Progenitor cell of endocrine pancreas (in vitro differentiated cells): ENCODE measurements at places on chromosomes 7 and 10.

DNA sequence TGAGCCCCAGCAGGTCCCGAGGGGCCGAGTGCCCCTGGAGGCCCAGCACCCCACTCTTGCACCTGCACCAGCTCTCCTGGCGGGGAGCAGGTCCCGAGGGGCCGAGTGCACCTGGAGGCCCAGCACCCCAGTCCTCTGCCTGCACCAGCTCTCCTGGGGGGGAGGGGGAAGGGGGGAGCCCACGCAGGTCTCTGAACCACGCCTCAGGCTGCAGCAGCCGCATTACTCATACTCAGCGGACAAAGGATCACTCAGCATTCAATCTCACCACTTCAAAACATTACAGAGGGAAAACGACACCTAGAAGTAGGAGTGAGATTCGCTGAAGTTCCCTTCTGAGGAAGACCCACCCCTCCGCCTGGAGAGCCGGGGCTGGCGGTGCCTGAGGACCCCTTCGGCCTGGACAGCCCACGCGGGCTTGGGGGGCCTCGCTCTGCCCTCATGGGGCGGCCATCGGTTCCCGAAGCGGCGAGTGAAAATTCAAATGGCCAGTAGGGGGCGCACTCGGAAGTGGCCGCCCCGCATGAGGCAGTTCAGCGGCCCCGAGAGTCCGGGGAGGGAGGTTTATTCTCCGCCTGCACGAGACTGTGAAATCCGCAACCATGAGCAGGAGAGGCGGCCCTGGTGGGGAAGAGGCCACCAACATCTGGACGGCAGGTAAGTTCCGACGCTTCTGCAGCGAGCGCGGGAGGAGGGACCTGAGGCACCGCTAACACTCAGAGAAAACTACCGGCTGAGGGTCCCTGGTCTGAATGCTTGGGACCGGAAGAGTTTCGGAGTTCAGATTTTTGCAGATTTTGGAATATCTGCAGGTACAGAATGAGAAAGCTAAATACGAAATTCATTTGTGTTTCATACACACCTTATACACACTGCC is 1.1 kb upstream of the GPER1 start:
- DNase-seq: peak; percentile 61

DNA sequence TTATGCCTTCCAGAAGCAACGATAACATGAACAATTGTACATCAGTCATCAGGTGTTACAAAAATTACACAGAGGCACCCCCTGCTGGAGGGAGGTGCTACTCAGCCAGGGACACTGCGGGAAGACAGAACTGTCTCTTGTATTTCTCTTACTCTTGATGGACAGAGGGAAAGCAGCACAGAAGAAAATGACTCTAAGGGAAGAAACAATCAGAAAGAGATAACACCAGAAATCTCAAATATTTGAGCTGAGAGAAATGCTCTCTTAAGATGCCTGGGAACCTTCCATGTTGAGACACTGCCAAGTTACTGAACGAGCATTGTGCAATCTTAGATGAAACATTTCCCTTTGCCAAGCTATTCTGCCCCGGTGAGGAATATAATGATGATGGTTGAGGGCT is 227.6 kb upstream of the NPSR1 start:
- no peak for DNase-seq

GRCh38 chr7:156906200-156906649 is 13.2 kb upstream of the LMBR1 start:
- DNase-seq: no peak

GRCh38 chr7:142508251-142508650 is 241.0 kb upstream of the PRSS1 start:
- no peak for DNase-seq

GRCh38 chr7:98571006-98571405 is 46.1 kb upstream of the NPTX2 start:
- DNase-seq: no peak

DNA sequence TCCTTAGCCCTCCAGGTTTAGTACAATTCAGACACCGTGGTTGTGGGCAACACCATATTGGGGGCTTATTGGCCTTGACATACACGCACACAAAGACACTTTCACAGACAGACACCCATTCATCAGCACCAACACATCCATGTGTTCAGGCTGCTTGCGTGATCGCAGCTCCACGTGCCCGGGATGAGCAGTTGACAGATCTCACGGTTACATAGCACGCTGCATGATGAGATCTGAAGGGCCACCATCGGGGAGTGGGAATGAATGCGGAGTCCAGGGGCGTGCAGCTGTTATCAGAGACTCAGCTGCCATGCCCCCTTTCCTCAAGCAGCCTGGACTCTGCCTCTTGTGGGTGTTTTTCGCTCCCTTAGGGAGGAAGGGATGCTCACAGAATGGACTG is 285.2 kb downstream of the USP6NL start:
- DNase-seq: no peak

DNA sequence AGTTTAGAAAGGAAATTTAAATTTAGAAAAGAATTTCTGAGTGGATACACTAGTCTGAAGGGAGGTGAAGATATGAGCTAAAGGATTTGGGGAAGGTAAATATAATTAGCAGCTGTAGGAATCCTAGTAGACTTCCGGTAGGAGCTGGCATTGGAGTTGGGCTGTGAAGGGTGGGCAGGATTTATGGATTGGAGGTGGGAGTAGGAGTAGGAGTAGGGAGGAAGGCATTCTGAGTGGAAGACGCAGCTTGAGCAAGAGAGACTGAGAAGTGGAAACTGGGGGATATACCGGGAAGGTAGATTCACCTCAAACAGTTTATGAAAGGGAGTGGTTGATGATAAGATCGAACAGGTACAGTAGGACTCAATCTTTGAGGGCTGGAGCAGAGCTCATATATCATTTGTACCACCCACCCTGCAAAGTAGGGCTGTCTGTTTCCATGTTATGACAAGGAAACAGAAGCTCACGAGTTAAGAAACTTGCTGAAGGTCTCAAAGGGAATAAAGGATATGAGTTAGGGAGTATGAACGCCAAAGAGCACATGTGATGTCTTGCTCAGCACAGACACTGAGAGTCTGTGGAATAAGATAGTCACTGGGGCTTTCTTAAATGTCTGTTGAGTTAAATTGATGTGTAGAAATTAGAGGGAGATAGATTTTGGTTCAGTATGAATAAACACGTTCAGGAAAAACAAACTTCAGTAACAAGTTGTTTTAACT is 81.6 kb downstream of the RPS24 start:
- no peak for DNase-seq

DNA sequence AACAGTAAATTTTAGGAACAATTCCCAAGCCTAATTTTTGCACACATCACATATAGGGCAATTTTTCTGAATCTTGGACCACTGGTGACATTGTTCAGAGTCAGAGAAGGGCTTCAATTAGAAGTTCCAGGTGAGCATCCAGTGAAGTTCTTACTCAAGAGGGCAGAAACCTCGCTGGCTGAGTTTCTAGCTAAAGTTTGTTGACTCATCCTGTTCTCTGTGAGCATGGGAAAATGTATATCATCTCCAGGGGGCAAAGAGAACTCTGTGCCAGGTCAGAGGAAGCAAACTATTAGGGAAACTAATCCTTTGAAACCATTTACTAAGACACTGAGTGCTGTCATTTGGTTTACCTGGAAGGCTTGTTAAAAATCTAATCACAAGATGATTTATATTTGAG is 695.6 kb upstream of the IGFBP3 start:
- no peak for DNase-seq

GRCh38 chr10:104441329-104442000 is 87.8 kb downstream of the CFAP58 start:
- no peak for DNase-seq

DNA sequence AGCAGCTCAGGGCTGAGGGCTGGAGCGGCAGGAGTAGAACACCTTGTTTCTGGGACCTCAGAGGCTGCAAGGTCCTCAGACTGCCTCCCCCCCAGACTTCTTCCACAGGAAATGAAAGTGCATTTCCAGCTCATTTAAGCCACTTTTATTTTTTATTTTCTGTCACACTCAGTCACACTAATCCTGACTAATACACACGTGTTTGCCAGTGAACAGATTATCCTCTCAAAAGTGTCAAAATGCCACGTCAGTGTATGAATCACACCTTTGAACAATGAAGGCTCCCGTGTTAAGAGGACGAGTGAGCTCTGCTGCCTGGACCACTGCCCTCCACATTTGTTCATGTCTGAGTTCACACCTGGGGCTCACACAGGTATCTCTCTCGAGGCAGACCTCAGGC is 488.5 kb downstream of the DNAJB6 start:
- no peak for DNase-seq

DNA sequence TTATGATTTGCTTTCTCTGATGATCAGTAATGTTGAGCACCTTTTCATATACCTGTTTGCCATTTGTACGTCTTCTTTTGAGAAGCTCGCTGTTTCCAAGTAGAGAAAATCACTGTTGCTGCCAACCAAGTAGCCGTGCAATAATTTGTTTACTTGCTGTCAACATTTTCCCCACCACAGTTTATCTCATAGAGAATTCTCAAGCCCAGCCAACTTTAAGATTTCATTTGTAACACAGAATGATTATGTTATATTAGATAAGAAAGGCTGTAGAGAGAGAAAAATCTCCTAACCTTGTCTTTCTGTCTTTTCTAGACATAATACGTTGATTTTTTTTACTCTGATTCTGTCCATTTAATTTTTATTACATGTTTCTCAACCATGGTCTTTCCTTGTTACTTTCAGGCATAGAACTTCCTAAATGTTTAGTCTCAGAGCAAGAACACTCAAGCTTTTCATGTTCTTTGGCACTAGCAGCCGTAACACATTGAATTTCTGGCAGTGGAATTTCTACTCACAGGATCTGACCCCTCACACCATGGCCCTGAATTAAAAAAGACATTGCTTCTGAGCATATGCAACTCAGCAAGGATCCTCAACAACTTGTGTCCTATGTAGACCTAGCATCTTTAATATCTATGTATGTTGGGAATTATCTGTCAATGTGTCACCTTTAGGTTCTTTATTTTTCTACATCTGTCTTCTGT is 23.1 kb downstream of the RPA3 start:
- DNase-seq: no peak

DNA sequence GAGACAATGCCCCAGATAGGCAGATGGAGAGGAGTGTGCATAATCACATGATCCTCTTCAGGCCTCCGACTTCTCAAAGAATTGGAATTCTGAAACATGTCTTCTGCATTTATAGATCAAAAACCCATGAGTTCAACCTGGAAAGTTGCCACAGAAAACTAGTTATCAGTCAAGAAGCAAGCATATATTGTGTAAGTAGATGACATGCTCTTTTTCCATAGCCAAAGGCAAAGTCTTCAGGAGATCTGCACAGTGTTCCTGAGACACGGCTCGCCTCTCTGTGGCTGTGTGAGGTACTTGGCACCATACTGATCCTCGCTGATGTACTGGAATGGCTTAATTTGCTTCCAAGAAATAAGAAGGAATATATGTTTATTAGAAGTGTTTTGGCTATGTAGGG is 213.5 kb upstream of the MKI67 start:
- DNase-seq: no peak

DNA sequence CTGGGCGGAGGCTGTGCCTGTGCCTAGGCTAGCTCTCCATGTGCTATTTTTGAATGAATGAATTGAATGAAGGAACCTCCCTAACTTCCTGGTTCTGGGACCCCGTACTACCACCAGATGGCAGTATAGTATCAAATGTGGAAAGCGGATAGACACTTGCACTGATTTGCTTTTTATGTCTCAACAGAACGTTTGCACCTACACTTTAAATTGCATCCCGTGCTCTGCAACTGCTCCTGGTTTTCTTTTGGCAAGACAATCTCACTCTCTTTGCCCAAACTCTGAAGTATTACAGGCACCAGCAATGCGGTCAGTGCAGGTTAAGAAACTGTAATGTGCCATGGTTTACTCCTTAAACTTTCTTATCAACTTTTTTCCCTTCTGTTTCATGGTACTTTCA is 6.5 kb downstream of the FZD8 start:
- DNase-seq: peak; percentile 48

GRCh38 chr7:85176197-85176596 is 10.7 kb downstream of the SEMA3D start:
- DNase-seq: no peak

DNA sequence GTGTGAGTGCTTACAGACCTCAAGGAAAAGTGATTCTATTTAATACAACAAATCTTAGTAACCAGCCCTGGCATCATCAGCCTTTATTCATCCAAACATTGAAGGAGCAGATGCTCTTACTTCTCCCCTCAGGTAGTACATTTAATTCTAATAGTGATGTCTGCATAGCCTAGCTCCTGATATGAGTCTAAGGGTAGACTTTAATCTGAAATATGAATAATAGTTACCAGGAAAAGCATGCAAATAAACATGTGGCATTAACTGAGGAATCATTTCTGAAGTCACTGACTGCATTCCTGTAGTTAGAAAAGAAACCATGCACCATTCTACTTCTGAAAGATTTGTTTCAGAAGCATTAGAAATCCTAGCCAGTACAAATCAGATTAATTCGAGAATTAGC is 25.7 kb upstream of the LMBR1 start:
- DNase-seq: no peak

GRCh38 chr10:8835453-8836167 is 781.1 kb downstream of the GATA3 start:
- no peak for DNase-seq

- no peak for DNase-seq
Observed at GRCh38 chr10:33279811-33280602, 54.5 kb downstream of the NRP1 start.

DNA sequence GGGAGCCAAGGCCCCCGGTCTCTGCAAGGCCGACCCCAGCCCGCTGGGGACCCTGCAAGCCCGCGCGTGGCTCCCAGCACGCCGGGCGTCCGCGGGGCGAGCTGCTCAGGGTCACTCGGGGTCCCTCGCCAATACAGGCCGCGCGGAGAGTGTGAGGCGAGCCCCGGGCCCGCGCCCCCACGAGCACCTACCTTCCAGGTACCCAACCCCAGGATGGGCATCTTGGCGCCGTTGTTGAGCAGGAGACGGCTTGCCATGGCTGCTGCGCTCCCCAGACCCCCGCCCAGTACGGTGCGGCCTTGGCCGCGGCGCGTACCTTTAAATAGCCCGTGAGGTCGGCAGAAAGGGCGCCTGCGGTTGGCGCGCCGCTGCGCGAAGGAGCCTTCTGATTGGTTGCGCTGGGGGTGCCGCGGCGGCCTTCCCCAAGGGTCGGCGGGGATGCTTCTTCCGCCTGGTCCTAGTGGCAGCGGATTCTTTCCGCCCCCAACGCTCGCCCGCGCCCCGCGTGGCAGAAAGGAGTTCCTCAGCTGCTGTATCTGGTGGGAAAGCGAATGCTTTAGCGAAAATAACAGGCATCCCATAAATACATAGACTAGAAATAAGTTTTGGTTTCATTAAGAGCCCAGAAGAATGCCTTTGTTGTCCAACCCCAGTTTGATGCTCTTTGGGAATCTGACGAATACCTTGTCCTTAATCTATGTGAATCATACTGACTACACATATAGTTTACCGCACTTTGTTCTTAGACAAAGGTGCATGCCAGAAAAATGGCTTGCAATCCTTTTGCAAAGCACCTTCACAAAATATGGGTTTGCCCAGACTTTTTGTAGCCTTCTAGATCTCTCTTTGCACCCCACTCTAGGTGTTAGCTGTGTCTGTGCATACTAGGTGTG is at the start of gene AKR1B1:
Gene AKR1B1 (minus strand): TSS at position 295 of the 893 bp plus-strand sequence. CDS start 38 bp downstream, at position 257.
- peak; percentile 88 for DNase-seq

GRCh38 chr7:91055219-91055618 is 209.0 kb upstream of the FZD1 start:
- DNase-seq: no peak
